ENCODE measurements at places on chromosomes 5 and 9.

DNA sequence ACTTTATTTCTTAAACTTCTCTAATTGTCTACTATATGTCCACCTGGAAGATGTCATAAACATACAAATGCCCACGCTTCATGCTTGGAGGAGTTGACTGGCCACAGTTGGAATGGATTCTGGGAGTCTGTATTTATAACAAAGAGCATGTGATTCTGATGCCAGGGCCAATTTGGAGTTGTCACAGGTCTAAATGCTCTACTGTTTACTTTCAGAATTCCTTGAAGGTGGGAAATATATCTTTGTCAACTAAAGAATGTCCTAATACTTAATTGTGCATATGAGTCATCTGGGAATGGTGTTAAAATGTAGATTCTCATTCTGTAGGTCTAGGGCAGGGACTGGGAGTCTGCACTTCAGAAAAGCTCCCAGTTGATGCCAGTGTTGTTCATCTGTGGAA, 196.1 kb downstream of the ANXA1 start:
- no peak for DNase-seq

DNA sequence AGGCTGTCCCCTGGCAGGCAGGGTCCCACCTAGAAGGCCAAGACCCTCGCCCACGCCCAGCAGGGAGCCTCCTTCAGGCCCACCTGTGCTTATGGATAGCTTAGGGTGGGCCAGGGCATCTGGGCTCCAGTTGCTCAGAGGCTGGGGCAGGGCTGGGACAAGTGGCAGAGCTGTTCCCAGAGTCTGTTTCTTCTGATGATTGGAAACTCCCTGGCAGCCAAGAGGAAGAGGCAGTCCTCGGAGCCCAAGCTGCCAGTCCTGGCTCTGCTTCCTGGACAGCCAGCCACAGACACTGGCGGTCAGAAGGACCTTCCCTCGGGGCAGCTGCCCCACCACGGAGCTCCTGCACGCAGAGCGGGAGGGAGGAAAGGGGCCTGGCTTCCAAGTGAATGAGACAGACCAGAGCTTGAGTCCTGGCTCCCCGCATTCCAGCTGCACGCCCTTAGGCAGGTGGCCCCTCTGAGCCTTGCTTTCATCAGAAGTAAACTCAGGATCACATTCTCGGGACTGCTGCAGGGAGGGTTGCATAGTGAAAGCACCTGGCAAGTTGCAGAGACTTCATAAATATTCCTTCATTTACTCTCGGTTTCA, 37.9 kb upstream of the GABRP start:
- DNase-seq, result no peak

GRCh38 chr5:170466988-170467707, 36.7 kb upstream of the KCNIP1 start:
- no peak for DNase-seq

DNA sequence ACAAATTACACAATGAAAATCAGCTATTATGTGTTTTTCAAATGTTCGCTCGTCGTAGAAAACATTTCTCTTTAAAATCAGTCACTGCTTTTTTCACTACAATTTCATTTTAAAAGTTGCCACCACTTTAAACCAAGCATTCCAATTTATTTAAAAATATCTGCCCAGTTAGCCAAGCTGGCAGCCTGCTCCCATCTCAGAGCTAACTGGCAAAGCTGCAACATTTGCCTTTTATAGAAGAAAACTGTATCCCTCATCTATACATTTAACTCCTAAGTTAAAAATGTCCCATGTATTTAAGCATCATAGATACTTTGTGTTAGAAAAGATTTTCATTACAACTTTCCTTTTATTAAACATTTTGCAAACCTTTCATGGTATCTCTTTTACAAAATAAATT, 294.9 kb upstream of the ADAMTS16 start:
- no peak for DNase-seq

DNA sequence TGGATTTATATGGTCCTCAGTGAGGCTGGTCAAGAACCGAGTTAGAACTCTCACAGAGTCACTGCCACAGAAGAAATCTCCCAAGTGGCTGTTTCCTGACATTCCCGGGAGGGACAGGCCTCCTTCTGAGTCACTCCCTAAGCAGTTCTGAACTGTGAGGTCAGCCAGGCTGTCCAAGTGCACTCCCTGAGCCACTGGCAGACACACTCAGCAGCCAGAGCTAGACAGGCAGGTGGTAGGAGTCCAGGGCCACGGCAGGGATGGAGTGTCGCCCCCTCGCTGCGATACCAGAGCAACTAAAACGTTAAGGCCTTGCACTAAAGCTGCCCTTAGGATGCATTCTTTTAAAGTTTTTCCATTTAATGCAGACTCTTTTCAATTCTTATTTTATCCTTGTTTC, 3.4 kb downstream of the IL4 start:
- DNase-seq, result no peak

DNA sequence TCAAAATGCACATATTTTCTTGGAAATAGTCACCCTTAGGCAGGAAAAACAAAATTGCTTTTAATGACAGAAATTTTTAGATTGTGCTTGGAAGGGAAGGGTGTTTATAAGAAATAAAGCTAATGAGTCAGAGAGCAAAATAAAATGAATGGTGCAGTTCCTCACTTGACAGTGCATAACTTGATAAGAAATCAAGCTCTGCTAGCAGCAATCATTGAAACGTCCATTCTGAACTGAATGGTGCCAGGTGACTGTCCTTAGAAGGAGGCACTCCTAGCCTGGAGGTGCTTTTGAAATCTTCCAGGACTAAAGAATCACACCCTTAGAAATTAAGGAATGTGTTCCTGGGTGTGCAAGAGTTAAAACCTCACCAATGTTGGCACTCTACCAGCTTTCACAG, 202.5 kb downstream of the EFNA5 start:
- no peak for DNase-seq

- no peak for DNase-seq
Observed at GRCh38 chr5:99061711-99062110, 132.9 kb upstream of the CHD1 start.

DNA sequence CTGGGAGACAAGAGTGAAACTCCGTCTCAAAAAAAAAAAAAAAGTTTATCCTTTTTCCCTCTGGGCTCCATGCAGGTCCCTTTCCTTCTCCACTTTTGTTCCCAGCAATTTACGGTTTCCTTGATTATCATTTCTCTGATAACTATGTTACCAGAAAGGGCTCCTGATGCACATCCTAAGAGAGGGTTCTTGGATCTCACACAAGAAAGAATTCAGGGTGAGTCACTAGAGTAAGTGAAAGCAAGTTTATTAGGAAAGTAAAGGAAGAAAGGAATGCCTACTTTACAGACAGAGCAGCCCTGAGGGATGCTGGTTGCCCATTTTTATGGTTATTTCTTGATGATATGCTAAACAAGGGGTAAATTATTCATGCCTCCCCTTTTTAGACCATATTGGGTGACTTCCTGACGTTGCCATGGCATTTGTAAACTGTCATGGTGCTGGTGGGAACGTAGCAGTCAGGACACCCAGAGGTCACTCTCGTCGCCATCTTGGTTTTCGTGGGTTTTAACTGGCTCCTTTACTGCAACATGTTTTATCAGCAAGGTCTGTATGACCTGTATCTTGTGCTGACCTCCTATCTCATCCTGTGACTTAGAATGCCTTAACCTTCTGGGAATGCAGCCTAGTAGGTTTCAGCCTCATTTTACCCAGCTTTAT, 13.5 kb upstream of the MELK start:
- DNase-seq, result no peak

- DNase-seq, result no peak
Observed at GRCh38 chr5:145811834-145812625, 23.1 kb downstream of the PRELID2 start.

GRCh38 chr9:14525856-14526255, 167.4 kb downstream of the ZDHHC21 start:
- DNase-seq, result no peak

DNA sequence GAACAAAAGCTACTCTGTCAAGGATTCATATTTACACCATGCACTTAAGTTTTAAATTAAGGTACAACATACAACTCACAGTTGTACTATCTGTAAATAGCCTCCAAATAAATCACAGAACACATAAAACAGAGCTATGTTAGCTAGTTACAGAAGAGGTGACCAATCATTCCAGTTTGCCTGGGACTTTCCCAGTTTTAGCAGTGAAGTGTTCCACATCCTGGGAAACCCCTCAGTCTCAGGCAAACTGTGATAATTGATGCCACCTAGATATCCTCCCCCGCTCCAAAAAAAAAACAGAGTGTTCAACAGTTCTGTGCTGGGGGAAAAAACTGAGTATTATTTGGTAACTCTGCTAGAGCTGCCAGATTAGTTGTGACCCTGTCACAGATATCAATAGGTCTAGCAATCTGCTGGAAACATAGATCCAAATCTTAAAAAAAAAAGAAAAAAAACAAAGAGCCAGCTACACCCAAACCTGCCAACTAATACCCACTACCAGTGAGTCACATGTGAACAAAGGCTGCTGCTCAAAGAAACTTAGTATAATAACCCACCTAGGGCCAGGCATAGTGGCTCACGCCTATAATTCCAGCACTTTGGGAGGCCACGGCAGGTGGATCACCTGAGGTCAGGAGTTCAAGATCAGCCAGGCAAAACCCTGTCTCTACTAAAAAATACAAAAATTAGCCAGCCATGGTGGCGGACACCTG, 5.7 kb downstream of the TBCA start:
- DNase-seq, result no peak

GRCh38 chr5:103120607-103121200, 603 bp downstream of the PPIP5K2 start:
- peak; percentile 43 for DNase-seq

GRCh38 chr5:164573397-164573796, 1068.0 kb downstream of the MAT2B start:
- DNase-seq, result no peak

DNA sequence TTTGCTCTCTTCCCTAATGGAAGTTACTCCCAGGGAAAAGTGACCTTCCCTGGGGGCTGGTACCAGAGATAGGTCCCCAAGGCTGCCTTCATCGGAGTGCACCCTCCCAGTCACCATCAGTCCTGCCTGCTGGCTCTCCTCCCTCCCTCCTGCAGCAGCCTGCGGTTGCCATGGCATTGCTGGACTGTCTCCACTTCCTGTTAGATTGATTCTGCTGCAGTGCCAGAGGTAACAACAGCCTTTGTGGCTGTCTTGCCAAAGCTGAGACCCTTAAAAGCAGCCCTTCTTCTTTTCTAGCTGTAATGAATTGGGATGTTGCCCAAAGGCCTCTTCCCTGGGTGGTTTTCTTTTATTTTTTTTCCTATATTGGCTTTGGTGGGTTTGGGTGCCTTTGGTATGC, 78.1 kb upstream of the PRLR start:
- DNase-seq, result no peak

GRCh38 chr5:143426437-143426991, 23.0 kb upstream of the NR3C1 start:
- no peak for DNase-seq

GRCh38 chr5:102863764-102864560, 108.9 kb downstream of the PAM start:
- DNase-seq, result no peak

GRCh38 chr5:180975338-180975737, 13.3 kb upstream of the BTNL3 start:
- DNase-seq, result no peak

GRCh38 chr5:172110921-172111851, 76.8 kb downstream of the STK10 start:
- DNase-seq, result peak; percentile 63

DNA sequence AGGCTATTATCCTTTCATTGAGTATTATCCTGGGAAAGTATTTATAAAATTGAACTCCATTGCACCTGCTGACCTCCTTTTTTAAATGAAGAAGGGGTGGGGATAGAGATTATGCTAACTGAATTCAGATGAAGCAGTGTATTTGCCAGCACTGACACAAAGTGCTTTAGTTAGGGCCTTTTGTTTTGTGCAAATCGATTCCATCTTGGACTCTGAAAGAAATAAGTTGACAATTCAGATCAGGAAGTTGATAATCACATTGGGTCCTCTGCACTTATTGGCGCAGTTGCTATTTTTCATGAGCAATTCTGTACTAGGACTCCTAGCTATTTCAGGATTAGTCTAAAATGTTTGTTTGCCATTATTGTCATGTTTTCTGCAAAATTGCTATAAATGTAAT, 101.6 kb upstream of the FSD1L start:
- no peak for DNase-seq

DNA sequence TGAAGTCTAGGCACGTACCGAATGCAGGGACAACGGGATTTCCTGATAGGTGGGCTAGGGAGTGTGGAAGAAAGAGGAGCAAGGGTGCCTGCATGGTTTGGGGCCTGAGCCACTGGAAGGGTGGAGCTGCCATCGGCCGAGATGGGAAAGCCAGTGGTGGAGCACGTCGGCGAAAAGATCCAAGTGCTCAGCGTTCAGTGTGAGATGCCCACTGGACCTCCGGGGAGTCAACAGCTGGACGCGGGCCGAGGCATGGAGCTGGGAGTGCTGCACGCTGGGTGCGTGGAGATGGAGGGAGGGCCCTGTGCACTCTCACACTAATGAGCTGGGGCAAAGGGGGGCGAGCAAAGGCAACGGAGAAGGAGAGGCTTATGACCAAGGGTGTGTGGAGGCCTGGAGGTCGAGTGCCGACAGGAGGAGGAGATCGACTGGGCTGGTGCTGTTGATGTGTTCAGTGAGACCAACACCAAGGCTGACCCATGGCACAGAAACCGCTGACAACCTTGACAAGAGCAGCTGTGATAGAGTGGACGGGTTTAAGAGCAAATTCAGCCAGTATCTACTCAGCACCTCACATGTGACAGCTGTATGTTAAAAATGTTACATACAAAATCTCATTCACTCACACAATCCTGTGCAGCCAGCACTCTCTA, 85.7 kb downstream of the STK10 start:
- no peak for DNase-seq

DNA sequence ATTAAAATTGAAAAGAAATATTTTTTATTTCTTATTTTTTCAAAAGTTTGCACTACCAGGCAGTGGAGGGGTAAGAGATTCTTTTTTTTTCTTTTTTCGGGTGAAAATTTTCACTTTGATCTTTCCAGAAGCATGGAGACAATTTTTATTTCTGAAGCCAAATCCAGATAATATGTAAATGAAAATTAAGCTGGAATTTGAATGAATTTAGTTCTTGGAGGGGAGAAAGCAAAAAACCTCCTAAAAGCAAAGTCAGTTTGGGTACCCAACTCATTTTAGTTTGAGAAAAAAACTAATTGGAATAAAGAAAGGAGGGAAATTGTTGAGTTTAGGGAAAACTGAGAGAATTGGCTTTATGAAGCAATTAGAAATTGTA, 872 bp downstream of the ZNF618 start:
- DNase-seq, result no peak

GRCh38 chr9:134853893-134854292, 26.7 kb upstream of the FCN2 start:
- DNase-seq, result no peak

DNA sequence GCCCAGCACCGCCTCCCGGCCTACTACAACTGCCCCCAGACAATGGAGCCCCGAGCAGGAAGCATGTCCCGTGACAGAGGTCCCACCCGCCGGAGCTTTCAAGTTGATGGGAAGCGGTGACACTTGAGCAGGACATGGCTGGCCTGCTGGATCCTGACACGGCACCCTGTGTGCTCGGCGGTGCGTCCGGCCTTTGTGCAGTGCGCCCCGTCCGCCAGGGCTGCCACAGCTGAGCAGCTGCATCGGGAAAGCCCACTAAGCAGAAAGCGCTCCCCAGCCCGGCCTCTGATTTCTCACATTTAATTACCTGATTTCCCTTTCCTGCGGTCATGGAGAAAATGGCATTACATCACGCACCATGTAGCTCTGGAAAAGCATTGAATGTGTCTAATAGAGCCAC, 611.9 kb downstream of the IRX1 start:
- DNase-seq, result no peak

Data from hematopoietic multipotent progenitor cell treated with erythropoietin and hydrocortisone succinate and interleukin-3 and kit ligand, for 17 days (in vitro differentiated cells).